Stimulated activated CD4-positive, alpha-beta T cell treated with anti-CD3 and anti-CD28 coated beads, TNF-alpha, amount 100 ng/mL, for 1 hour (primary cell): ENCODE measurements at places on chromosomes 2 and 18.

GRCh38 chr2:239312081-239312511, 88.7 kb downstream of the HDAC4 start:
- DNase-seq = no peak

DNA sequence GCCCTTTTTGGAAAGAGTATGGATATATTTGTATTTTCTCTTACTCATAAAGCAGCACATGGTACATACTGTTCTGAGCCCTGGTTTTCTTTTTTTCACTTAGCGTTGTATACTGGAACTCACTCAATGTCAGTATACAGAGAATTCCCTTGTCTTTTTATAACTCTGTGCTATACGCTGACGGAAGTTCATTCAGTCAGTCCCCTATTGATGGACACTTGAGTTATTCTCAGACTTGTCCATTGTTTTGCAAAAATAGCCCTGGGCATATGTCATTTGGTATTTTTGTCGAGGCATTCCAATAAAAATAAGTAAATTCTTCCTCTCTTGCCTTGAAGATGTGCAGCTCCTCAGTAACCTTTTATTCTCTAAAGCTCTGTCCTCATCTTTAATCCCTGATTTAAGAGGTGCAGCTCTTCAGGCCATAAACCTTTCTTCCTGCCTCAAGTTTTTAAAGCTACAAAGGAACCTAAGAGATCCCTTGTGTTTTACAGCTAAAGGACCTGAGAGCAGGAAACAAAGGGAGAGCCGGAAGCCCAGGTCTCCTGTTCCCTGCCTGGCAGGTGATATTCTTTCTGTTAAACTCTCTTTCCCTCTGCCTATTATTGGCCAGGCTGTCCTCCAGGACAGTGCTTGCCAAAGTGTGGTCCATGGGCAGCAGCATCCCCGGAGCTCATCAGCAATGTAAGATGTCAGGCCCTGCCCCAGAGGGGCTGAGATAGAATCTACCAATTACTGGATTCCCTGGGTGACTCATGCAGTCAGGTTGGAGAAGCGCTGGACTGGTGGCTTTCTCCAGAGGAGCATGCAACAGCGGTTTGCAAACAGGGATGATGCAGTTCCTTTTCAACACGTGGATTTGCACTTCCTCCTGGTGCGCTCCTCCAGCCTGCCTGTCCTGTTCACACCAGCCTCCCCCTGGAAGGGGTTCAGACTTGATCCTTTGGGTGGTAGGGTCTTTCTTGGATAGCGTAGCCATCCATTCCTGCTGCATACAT, 158.0 kb downstream of the NEDD4L start:
- no peak for DNase-seq

GRCh38 chr2:197205585-197206215, 104.9 kb downstream of the ANKRD44 start:
- DNase-seq = peak; percentile 37

DNA sequence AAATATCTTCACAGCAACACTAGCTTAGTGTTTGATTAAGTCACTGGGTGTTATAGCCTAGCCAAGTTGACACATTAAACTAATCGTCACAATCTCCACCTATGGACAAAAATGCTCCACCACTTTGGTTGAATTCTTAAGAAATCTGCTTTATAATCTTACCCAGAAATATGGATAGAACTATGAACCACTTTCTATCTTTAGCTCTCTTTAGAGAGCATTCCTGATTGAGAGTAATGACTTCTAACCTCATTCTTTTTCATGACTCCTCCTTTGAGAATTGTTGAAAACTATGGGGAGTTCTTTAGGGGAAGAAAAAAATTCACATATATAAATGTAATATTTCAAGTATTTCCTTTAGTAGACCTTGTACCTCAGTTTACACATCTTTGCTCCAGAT, 1282.2 kb upstream of the ZEB2 start:
- no peak for DNase-seq
